ENCODE measurements at places on chromosomes 13 and 19. TPM values are rescaled to one million over a fixed set of nuclear protein-coding genes. Genes with fewer than 3 reads are reported as not detected.

GRCh38 chr19:57712222-57712621 is 3.2 kb upstream of the ZNF154 start:
- no peak for DNase-seq
- peaks cover 54% of the 10 kb centered on the region for H3K36me3 ChIP-seq
- H3K27me3 ChIP-seq = no peaks in the 10 kb centered on the region
- H3K4me1 ChIP-seq = peaks cover 19% of the 10 kb centered on the region
- no peak overlapping the region for H3K4me3 ChIP-seq

DNA sequence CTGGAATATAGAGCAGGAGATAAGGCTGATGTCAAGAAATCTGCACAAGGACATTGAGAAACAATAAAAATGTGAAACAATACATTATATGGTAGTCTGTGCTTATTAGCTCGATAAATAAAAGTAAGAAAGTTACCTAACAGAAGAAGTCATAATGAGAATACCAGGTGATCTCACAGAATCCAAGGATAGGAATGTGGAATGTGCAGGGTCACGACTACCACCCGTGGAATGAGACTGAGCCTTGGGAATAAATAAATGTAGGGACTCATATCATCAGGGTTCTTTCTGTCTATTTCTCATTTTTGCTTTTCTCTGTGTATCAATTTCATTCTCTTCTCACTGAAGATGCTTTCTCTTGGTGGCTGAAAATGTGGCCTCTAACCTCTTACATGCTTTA is 26.0 kb upstream of the KBTBD7 start:
- no peak overlapping the region for H3K4me3 ChIP-seq
- peaks cover 13% of the 10 kb centered on the region for H3K36me3 ChIP-seq
- H3K27me3 ChIP-seq = no peaks in the 10 kb centered on the region
- peak overlapping the region; percentile 49 for H3K27ac ChIP-seq
- peaks cover 2% of the 10 kb centered on the region for H3K4me1 ChIP-seq
- no peak for DNase-seq

The PLA2G4C gene
- total RNA-seq = 6.8 TPM

DNA sequence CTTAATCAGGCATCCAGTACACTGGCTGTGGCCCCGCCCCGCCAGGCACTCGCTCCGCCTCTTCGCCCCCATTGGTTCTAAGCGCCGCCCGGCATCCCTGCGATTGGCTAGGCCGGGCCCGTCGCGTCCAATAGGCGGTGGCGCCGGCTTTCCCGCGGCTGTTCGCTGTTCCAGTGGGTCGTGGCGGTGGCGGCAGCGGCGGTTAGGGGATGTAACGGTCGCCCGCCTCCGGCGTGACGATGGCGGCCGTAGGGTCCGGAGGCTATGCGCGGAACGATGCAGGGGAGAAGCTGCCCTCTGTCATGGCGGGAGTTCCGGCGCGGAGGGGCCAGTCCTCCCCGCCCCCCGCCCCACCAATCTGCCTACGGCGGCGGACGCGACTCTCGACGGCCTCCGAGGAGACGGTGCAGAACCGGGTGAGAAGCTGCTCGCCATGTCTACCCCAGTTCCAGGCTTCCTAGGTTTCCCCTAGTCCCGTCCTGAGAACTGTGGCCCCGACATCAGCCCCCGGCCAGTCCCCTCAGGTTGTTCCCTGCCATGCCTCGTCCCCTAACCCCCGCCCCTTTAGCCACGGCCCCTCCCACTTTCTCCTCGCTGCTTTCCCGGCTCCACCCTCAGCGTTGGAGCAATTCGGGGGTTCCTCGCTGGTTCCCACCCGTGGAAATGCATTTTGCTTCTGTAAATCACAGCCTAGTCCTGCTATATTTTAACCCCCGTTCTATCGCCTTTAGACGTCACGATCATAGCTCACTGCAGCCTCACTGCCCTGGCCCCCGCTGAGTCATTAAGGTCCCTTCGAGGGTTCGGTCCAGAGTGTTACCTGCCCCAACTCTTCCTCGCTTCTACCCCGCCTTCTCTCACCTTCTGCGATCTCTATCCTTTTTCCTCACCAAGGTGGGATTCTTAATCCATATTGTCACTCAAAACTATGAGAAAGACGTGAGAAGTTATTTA is at the start of gene WDR62:
TSS of gene WDR62 (plus strand) at position 165 of the 954 bp plus-strand sequence. CDS start at position 240, 75 bp downstream.
- peaks cover 22% of the 10 kb centered on the region for H3K36me3 ChIP-seq
- peak; percentile 96 for DNase-seq
- peaks cover 11% of the 10 kb centered on the region for H3K4me1 ChIP-seq
- H3K4me3 ChIP-seq = peak within 1 kb of the TSS; percentile 89
- H3K27ac ChIP-seq = peak within 1 kb of the TSS; percentile 98

The OR10H3 gene
- total RNA-seq = not detected

- no peak overlapping the region for H3K27ac ChIP-seq
- no peak overlapping the region for H3K4me3 ChIP-seq
- H3K36me3 ChIP-seq = peaks cover 38% of the 10 kb centered on the region
Observed at GRCh38 chr13:95199896-95200295, 101.4 kb downstream of the ABCC4 start.

The ATP8A2 gene
- total RNA-seq = 0.92 TPM

DNA sequence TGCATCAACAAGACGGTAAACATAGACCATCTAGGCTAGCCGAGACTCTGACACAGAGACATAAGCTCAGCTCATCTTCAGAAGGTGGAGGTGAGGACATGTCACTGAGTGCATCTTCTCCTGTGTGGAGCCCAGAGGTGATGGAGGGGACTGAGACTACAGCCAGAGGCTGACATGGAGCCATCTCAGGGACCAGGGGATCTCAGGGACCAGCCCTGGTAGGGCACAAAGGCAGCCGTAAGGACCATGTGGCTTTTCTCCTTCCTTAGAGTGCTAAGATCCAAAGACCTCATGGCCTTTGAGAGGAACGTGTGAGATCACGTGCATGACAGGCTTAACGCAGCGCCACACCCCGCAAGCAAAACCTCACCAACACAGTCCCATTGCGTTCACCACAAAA is 126.9 kb downstream of the RAB20 start:
- no peaks in the 10 kb centered on the region for H3K4me1 ChIP-seq
- H3K36me3 ChIP-seq = no peaks in the 10 kb centered on the region
- H3K4me3 ChIP-seq = no peak overlapping the region
- DNase-seq = no peak
- H3K27ac ChIP-seq = no peak overlapping the region

The KLF5 gene
- total RNA-seq = 1.3 TPM

The PABPC3 gene
- 1.8 TPM for total RNA-seq

- no peak for DNase-seq
- H3K27ac ChIP-seq = no peak overlapping the region
- H3K4me3 ChIP-seq = no peak overlapping the region
- H3K27me3 ChIP-seq = no peaks in the 10 kb centered on the region
- no peaks in the 10 kb centered on the region for H3K36me3 ChIP-seq
- no peaks in the 10 kb centered on the region for H3K4me1 ChIP-seq
Observed at GRCh38 chr13:49986471-49986870, 10.4 kb upstream of the TRIM13 start.

The SPC24 gene
- 70.9 TPM for total RNA-seq

DNA sequence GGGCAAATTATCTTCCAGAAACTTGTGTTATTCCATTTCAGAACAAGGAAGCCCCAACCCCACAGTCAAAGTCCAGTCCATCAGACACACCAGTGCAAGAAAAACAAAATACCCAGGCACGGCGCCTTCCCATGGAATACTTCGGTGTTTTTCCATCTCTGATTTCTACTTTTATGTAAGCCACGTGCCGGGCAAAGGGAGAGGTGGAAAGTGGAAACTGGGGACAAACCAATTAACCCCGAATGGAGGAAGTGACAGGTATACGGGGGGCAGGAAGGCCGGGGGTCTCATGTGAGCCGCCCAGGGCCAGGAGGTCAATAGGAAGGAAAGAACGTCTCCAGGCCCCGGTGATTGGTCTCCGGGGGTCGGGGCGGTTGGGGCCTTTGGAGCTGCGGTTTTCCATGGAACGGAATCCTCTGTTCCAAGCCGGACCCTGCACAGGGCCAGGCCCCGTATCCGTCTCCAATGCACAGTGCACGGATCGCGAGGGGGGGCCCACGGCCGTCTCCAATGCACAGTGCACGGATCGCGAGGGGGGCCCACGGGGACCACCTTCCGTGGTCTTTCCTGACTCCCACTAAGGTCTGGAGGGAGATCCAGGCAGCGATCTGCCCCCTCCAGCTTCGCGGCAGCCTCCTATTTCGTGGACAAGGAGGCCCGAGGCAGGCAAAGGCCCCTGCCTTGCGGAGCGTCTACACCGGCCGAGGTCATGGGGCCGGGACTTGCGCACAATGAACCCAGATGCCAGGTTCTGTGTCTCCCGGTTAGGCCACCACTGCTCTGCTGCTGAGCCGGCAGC is 79.7 kb downstream of the GADD45B start:
- H3K4me3 ChIP-seq = no peak overlapping the region
- no peaks in the 10 kb centered on the region for H3K27me3 ChIP-seq
- no peak for DNase-seq
- H3K36me3 ChIP-seq = no peaks in the 10 kb centered on the region
- H3K27ac ChIP-seq = no peak overlapping the region

DNA sequence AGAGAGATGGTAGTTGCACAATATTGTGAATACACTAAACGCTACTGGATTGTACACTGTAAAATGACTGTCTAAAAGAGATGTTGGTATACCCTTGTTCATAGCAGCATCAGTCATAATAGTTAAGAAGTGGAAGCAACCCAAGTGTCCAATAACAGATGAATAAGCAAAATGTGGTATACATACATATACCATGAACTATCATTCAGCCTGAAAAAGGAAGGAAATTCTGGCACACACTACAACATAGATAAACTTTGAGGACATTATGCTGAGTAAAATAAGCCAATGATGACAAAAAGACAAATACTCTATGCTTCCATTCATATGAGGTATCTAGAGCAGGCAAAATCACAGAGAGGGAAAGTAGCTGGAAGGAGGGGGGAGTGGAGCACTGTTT is 16.0 kb downstream of the DZIP1 start:
- H3K4me3 ChIP-seq = no peak overlapping the region
- H3K4me1 ChIP-seq = no peaks in the 10 kb centered on the region
- no peaks in the 10 kb centered on the region for H3K36me3 ChIP-seq
- no peak for DNase-seq

The WDFY2 gene
- total RNA-seq = 11.6 TPM

GRCh38 chr13:44870456-44870929 is 118.8 kb downstream of the NUFIP1 start:
- H3K27me3 ChIP-seq = peaks cover 6% of the 10 kb centered on the region
- no peaks in the 10 kb centered on the region for H3K36me3 ChIP-seq
- DNase-seq = no peak
- no peak overlapping the region for H3K27ac ChIP-seq
- no peak overlapping the region for H3K4me3 ChIP-seq

GRCh38 chr13:95128045-95128643 is 173.1 kb downstream of the ABCC4 start:
- no peaks in the 10 kb centered on the region for H3K4me1 ChIP-seq
- no peak overlapping the region for H3K4me3 ChIP-seq
- no peak for DNase-seq
- H3K27ac ChIP-seq = no peak overlapping the region
- no peaks in the 10 kb centered on the region for H3K27me3 ChIP-seq

The PNMA8B gene
- total RNA-seq = not detected

The OVOL3 gene
- total RNA-seq = not detected

Measured in activated CD8-positive, alpha-beta T cell treated with anti-CD3 and anti-CD28 coated beads for 36 hours (primary cell).